ENCODE measurements at places on chromosomes 12 and 14.

- DNase-seq = no peak
Measured at GRCh38 chr12:131226345-131227265, 272.9 kb downstream of the ADGRD1 start.

DNA sequence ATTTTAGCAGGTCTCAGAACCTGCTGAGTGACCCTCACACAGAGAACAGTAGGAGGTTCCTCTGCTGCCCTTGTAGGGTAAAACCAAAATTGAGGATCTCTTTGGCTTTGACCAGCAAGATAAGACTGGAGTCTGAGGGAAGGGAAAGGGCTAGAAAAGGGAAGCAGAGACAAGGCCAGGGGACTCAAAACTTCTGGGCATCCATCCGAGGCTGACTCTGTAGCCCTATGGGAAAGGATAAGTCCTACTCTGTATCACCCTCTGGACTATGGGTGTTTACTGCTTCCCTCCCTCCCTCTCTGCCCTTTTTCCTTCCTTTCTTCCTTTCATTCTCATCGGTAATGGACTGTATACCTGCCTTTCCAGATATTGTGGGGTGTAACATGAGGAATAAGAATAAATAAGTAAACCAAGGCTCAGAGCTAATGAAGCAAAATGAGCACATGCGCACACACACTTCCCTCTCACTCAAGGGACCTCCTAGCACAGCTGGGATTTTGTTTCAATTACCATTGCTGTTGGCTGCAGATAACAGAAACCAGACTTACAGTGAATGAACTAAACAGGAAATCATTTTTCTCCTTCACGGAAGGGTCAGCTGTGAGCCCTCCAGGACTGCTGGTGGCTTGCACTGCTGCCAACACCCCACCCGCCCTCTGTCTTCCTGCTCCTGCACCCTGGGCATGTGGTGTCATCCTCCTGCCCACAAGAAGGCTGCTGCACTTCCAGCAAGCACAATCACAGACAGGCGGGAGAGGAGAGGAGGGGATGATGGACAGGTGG, 404.4 kb upstream of the CCDC196 start:
- DNase-seq = no peak

DNA sequence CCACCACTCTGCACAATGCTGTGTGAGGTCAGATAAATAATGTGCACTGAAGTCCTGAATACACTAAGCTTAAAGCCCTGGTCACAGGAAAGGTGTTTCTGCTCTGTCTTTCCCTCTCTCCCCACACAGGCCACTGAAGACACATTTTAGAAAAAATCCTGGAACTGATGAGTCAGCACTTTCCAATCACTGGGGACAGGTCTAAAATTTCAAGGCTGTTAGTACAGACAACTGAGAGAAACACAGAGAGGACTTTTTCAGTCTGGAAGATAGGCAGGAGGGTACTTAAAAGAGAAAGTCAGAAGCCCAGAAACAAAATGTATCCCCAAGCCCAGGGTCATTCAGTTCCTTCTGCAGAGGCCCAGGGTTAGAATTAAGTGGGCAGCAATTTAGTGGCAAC, 333.9 kb upstream of the CCDC196 start:
- DNase-seq = no peak

DNA sequence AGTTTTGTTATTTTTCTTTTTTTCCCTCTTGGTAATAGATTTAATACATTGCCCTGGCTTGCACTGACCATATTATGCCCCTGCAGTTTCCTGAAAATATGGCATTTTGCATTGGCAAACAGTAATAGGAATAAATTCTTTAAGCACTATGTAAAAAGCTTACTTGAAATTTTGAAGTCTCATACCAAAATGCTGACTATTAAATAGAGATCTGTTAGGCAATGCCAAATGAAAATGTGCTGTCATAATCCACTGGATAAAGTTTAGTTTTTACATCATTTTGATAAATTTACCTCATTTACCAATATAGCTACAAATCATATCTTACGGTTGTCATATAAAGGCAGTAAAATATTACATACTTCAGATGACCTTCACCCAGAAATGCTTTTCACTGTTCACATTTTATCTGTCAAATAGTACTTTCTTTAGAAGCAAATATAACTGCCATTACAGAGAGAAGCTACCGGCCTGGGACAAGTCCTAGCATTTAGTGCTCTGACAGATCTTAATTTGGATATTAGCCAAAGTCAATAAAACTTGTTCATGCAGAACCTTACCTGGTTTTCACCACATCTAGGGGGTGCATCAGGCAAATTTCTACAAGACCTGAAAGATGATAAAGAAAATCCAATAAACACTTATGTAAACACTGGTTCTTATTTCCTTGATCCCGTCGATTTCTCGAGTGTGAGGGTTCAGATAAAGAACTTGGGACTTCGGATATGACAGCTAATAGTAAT, 212.9 kb downstream of the PAX9 start:
- no peak for DNase-seq

GRCh38 chr14:89417091-89417464, at the start of gene FOXN3:
FOXN3 (minus strand) TSS chr14:89417233; CDS start chr14:89412476, 4,757 bp downstream.
- DNase-seq = peak; percentile 91

GRCh38 chr14:85529803-85530574, at the start of gene FLRT2:
FLRT2 (plus strand) TSS chr14:85530144; CDS start chr14:85621515, 91,371 bp downstream.
- no peak for DNase-seq

GRCh38 chr14:35335388-35336092, 43.4 kb downstream of the PSMA6 start:
- DNase-seq = no peak
